ENCODE measurements at places on chromosomes 2 and 18.
A peak's percentile ranks its signal among the peaks of the same experiment; 100 is the strongest.

DNA sequence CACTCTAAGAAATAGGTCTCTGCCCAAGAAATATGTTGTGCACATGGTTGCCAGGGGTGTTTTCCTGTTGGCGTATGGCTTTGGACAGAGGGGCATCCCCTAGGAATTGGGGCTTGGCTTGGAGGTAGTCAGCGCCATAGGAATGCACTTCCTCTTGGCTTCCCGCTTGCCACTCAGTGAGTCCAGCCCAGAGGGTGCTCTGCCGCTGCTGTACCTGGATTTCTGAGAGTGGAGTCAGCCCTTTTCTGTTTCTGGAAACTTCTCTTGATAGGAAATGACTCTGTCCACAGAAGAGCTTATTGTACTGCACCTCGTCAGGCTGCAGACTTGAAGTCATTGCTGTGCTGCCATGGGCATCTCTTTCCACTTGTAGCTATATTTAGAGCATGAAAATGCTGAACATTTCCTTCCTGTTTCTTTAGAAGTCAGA, 116.7 kb upstream of the MGAT5 start:
- peak; percentile 69 for DNase-seq

DNA sequence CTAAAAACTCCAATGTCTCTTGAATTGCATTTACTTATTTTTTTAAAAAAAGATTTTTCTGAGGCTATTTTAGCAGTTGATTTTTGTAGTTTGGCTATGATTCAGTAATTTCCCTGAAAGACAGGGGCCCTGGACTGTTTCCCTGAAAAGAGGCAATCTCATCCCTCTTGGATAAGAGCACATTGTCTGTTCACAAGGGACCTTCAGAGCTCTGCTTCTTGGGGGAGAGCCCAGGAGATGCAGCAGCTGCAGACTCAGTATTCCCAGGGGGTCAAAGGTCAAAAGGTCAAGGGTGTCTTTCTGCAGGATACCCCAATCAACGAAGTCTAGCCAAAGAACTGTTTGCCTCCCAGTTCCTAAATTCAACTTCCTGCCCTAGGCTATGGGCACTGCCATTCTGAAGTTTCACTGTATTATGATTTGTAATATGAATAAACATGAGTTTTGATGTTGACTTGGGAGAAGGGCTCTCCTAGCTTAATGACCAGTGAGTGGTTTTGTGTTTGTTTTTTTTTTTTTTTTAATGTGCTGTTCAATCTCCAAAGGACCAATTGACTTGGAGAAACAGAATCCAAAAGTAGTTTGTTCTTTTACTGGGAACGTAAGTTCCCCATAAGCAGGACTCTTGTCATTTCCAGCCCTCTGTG, 157.0 kb upstream of the SERPINE2 start:
- DNase-seq, result no peak

DNA sequence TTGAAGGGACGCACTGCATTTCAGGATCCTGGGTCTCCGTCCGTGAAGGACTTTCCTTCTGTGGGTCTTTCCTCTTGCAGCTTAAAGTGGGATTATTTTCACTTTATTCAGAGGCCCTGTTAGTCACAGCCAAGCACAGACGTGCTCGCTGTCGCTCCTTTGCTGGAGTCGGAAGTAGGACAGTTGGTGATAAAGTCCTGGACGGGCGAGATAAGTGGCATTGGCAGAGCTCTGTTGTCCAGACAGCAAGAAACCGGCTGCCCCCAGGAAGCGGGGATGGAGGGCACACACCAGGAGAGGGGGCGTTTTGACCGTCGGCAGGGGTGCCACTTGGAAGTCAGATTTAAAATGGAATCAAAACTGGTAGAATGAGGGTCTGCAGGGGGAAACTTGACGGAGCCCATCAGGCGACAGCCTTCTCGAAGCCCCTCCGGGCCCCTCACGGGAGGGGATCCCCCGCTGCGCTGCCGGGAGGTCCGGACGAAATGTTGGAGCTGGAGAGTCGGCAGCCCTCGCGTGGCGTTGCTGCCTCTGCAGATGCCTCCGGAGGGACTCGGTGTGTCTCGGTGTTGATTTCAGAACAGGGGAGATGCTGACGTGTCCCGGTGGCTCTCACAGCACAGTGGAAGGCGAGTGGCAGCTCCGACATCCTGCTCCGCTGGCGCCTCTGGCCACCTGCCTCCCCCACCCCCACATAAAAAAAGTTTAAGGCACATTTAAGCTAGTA, 124.2 kb downstream of the NFATC1 start:
- peak; percentile 26 for DNase-seq

DNA sequence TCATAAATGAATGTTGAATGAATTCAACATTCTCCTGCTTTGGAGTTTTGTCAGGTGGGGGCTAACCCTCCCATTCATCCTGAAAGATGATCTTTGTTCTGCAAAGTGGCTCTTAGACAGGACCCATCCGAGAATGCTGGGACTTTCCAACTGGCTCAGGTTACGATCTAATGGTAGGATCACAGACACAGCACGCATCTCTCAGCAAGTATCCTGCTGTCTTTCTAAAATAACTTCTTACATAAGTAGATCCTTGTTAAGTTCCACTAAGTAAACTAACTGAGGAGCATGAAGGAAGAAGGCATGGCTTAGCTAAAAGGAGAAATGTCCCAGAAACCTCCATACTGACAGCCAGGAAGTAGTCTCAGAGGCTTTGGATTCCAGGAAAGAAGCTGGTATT, 23.7 kb downstream of the CYP27A1 start:
- peak; percentile 54 for DNase-seq

GRCh38 chr2:96239091-96239490, 26.7 kb downstream of the TMEM127 start:
- no peak for DNase-seq

DNA sequence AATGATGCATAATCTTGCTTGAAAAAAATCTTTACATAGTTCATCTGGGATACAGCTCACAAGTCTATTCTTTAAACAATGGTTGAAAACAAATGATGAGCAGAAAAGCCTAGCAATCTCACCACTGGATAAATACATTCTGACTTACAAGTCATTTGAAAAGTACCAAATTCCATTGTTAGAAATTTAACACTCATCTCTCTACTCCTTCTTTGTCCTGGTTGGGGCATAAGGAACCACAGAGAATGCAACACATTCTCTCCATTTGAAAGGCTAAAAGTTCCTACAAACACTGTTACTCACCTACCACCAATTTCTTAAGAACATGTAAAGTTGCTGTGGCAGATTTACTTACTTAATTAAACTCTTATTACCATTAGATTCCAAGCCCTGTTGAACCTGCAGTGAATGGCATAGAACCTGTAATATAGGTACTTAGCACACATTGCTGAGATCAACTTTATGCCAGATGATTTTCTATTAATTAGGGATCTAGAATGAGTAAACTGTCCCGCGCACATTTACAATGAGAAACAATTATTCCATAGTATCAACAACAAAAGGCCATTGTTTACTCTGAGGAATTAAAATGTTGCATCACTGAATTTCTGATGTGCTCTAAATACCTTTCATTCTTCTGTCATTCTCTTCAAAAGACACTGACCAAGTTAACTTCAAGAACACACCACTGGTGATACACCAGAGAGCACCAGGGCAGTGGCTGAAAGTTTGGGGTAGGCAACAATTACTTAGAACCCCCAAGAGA, 69.6 kb downstream of the CABYR start:
- DNase-seq, result no peak

GRCh38 chr18:22165603-22166068, 3.8 kb upstream of the GATA6 start:
- no peak for DNase-seq

DNA sequence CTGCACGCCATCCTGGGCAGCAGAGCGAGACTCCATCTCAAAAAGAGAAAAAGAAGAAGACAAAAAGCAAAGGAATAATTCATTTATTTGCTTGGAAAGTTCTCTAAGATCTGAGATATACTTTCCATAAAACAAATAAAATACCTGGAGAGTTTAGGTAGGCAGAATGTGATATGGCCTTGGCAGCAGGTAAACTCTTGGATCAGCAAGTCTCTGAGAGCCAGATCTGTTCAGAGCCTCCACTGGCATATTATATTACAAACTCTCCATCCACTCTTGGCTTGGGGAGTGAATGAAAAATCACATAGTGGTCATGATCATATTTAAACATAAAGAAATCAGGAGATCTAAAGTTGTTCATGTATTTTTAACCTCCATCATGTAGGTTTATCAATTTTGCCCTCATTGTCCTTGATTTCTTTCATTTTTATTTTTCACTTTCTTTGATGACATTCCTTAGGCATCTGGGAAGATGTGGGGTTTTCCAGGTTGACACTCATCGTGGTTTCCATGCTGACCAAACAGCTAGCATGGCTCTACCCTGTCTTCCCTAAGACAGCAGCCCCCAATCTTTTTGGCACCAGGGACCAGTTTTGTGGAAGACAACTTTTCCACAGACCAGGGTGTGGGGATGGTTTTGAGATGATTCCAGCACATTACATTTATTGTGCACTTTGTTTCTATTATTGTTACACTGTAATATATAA, 10.2 kb downstream of the LRRFIP1 start:
- DNase-seq, result no peak

GRCh38 chr2:3280683-3281520, 96.7 kb downstream of the EIPR1 start:
- no peak for DNase-seq

DNA sequence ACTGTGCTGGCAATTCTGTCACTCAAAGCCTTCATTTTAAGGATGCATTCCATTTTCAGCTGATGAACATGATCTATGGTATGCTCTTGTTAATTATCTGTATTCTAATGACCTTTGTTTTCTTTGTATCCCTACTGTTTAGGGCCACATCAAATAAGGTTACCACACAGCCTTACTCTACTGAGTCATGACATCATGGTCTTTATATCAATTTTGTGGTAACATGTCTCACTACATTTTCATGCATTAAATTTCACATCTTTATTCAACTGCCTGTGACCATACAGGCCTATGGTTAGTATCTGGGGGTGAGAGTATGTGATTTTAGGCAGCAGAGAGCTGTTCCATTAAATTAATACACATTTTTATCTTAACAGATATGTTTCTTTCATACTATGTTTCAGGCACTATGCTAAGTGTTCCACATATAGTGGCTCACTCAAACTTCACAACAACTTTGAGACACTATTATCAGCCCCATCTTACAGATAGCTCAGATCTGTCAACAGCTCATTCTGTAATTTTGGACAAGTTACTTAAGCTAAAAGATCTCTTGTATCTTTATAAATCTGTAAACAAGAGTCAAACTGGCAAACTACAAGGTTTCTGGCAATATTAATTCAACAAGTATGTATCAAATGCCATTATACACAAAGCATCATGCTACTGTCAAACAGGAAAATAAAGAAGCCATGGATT, 18.0 kb downstream of the LRPPRC start:
- no peak for DNase-seq

DNA sequence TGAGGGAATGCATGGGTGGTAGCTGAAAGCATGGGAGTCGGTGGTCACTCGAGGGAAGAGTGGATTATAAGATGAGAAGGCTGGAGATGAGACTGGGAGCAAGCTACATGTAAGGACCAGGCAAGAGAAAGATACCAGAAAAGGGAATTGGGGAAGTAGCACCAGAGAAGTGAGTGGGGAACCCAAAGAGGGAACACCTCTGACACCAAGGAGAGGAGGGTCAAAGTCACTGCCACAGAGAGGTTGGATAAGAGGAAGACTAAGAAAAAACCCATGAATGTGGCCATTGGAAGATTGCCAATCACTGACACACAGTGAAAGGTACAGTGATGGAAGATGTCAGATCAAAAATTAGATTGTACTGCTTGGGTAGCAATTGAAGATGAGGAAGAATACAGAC, 473.9 kb downstream of the BCL11A start:
- DNase-seq, result no peak

GRCh38 chr2:136013136-136013685, 27.8 kb upstream of the DARS1 start:
- DNase-seq, result no peak

GRCh38 chr2:119486196-119486827, 38.0 kb downstream of the SCTR start:
- DNase-seq, result no peak

DNA sequence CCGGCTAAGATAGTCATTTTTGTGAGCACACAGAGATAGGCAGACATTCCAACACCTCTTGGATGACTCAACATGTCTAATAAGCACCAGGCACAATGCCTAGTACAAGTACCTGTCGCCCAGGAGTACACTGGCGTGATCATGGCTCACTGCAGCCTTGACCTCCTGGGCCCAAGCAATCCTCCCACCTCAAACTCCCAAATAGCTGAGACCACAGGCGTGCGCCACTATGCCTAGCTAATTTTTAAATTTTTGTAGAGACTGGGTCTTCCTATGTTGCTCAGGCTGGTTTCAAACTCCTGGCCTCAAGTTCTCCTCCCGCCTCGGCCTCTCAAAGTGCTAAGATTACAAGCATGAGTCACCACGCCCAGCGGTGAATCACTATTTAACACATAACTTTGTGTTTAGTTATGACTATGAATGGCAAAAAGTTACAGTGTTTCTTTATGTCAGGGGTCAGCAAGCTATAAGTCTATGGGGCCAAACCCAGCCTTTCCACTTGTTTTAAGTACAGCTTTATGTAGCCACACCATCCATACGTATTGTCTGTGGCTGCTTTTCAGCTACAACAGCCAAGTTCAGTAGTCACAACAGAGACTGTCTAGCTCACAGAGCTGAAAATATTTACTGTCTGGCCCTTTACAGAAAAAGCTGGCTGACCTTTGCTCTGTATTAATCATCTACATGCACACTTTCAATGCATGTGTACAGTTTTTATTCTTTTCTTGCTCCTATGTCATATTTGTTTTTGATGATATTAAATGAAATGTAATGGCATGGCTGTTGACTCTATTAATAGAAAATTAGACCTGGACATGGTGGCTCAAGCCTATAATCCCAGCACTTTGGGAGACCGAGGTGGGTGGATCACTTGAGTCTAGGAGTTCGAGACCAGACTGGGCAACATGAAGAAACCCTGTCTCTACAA, 18.7 kb downstream of the ORC2 start:
- peak; percentile 79 for DNase-seq

GRCh38 chr2:165902934-165903333, 50.6 kb downstream of the TTC21B start:
- DNase-seq, result peak; percentile 67

DNA sequence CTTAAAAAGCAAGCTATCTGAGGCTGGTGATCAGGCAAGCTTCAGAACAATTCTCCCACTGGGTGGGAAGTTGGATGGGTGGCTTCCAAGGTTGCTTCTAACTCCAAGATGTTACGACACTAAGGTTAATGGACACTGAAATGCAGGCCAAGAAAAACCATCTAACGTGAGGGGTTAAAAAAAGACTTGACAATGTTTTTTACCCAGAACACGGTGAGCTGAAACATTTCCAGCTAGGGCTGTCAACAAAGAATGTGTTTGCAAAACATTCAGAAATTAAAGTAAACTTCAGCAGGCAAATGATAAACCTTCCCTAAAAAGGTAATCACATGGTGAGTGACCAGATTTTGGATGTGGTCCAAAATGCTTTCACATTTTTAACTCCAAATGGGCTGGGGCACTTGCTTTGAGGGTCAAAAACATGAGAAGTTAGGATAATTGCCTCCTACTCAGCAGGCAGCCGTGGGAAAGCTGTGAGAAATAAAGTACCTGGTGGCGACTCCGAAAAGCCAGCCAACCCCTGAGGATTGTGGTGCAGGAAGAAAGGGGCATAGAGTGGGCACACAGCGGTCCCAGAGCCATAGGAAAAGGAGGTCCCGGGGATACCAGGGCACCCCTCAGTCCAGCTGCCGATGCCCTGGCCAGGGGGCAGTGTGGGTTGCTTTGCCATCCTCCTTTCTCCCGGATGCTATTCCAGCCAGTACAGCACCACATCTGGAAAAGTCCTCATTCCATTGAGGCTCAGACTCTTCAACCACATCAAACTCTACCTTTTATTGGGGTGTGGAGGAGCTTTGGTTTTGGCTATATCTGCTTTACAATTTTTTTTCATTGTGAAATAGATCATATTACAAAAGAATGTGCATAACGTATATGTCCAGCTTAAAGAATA, 90.0 kb upstream of the ATL2 start:
- peak; percentile 51 for DNase-seq

Measured in adipocyte (in vitro differentiated cells).